ENCODE measurements at places on chromosomes 11 and 22.

- DNase-seq = no peak
Measured at GRCh38 chr22:37744589-37744988, 47.7 kb downstream of the TRIOBP start.

GRCh38 chr11:976431-977160 lies 50.9 kb downstream of the AP2A2 start:
- DNase-seq = no peak

DNA sequence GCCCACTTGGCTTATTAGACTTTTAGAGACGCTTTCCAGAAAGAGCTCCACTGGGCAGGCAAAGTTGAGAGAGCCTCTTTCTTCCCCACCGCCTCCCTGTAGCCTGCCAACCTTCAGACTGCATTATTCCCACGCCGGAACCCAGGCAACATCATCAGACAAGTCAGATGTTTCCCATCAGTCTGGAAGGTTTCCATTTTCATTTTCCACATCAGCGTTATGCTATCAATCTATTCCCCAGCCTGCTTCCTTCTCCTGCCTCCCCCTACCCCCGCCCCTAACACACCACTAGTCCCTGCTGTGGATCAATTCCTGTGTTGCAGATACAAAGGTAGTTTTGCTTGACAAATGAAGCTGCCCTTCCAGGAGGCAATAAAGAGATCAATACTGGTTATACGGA lies 184.8 kb downstream of the DSCAML1 start:
- no peak for DNase-seq

DNA sequence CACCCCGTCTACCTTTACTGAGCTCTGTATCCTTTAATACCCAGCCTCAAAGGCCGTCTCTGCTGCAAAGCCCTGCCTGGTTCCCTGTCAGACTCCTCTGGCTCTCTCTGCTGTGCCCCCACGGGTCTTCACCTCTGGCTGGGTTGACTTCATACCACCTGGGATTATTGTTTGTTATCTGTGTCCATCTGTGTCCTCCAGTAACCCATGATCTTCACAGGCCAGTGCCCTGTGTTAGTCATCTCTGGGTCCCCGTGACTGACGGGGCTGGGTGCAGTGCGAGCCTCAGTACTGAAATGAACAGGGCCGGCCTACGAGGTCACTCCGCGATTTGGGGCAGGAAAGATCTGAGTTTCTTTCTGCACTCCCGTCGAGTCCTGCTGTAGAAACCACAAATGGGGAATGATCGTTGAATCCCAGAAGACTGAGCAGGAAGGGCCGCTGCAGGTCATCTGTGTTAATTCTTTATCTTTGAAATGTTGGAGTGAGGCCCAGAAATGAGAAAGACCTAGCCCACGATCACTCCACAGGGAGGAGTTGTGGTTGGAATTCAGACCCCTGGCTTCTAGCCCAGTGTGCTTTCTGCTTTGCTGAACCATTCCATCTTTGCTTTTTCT lies 12.3 kb upstream of the TUB start:
- peak; percentile 68 for DNase-seq

DNA sequence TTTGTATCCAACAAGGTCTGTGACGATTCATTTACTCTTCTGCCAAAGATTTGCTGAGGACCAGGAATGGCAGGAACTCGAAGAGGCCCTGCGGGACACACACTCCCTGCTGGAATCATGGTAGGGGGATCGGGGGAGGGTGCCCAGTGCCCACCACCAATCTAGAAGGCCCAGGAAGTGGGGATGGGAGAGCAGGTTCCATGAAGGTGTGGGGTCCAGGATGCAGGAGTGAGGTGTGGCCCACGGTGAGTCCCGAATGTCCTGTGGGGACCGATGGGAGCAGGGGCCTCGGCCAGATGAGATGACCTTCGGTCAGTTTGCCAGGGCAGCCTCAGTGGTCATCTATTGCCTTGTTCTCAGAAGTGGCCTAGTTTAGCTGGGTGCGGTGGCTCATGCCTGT lies 492.7 kb downstream of the BRD1 start:
- DNase-seq = no peak

DNA sequence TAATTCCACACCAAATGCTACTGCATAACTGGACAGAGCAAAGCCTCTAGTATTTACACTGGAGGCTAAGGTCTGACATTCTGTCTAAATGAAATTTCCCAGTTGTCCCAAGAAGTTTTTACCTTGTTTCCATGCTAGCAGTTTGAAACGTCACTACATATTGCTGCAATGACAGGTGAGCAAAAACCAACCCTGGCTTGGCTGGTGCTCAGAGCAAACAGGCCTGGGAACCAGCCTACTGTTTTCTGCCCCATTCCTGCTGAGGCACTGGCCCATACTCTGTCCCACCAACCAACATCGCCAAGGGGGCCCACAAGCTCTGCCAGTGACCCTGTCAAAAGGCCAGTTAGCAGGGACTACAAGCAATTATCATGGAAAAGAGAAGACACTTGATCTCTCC lies 131.1 kb downstream of the MPPED2 start:
- DNase-seq = no peak

- no peak for DNase-seq
Measured at GRCh38 chr22:19983741-19984140, 32.9 kb downstream of the ARVCF start.

DNA sequence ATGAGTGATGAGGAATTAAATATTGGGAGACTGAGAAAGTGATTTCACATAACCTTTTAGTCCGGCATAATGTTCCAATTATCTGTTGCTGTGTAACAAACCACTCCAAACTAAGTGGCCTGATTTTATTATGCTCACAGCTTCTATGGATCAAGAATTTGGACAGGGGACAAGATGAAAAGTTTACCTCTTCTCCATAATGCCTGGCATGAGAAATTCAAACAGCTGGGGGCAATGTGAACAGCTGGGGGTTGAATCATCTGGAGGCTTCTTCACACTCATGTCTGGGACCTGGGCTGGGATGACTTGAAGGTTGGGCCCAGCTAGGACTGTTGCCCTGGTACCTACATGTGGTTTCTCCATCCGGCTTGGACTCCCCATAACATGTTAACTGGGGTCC lies 99.4 kb upstream of the DRD2 start:
- no peak for DNase-seq

DNA sequence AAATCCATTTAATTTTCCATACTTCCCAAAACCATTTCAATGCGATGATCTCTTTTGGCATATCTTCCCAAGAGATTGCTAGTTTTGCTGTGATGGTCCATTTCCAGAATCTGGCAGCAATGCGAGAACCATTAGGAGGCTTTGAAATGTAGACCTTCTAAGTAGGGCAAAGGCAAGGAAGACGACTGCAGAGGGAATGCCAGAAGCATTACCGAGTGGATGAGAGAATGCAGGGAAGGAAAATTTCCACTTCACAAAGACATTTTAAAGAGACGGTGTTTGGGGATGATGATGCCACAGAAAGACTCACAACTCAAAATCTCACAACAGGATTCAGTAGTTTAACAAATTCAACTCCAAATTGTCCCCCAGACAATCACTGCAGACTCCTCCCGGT lies 471 bp upstream of the CEP126 start:
- no peak for DNase-seq

DNA sequence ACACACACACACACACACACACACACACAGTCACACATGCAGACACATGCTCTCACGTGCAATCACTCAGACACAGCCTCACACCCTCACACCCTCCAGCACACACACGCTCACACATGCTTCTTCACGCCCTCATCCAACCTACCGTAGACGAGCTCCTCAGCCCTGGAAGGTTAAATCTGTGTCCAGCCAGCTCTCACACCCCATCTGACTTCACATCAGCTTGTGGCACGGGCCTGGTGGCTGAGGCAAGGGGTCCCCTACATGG lies 1.3 kb upstream of the SCUBE1 start:
- no peak for DNase-seq

GRCh38 chr22:46731246-46732040 lies 6.6 kb downstream of the CERK start:
- no peak for DNase-seq

- DNase-seq = no peak
Measured at GRCh38 chr22:29457730-29458129, 19.3 kb downstream of the RFPL1 start.

DNA sequence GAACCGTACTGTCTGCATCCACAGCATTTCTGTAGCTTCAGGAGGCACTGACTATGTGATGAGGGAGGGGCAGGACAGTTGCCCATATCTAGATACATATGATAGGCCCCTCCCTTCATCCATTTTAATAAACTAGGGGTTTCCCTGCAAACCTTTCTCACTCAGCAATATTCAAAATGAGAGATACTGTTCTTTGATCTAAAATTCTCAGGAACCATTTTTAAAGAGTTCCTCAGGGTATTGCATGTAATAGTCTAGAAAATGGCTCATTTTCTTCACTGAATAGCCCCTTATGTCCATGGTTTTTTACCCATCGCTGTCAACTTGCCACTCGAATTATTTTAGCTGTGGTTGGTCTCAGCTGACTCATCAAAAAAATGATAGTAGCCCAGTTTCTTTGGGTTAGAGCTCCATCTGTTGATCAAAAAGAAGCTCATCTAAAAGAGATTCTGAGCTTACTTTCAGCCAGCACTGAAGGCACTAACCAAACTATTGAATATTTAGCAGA lies 37.0 kb upstream of the DNAJB7 start:
- DNase-seq = peak; percentile 41

- DNase-seq = peak; percentile 54
Measured at GRCh38 chr11:75673977-75674582, 5.2 kb upstream of the MAP6 start.

DNA sequence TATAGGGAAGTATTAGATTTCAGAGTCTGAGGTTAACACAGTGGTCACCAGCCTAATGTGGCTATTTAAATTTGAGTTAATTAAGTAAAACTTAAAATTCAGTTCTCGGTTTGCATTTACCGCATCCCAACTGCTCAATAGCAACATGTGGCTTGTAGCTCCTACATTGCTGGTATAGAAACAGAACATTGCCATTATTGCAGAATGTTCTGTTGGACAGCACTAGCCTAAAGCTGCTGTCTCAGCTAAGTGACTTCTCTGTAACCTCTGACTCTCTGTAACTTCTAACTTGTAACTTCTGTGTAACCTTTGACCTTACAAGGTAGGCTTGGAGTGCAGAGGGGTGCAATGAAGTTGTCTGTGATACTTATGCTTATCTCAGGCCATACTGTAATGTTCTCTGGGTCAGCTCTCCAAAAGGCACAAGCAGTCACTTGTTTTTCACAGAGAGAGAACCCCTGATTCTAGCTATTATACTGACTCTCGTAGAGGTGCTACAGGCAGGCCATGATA lies 78.7 kb downstream of the ZNRF3 start:
- DNase-seq = no peak

DNA sequence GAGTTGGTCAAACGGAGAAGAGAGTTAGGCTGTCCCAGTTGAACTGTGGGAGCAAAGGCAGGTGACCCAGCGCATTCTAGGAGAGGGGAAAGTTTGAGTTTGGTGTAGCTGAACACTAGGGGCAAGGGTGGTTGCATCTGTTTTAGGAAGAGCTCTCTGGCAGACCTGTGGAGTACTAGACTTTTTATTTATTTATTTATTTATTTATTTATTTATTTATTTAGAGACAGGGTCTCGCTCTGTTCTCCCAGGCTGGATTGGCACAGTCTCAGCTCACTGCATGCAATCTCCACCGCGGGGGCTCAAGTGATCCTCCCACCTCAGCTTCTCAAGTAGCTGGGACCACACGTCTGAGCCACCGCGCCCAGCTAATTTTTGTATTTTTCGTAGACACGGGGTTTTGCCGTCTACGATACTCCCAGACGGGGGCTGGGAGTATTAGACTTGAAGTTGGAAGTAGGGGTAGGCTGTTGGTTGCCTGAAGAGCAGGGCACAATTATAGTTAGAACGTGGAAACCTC lies 950 bp upstream of the ACER3 start:
- no peak for DNase-seq

DNA sequence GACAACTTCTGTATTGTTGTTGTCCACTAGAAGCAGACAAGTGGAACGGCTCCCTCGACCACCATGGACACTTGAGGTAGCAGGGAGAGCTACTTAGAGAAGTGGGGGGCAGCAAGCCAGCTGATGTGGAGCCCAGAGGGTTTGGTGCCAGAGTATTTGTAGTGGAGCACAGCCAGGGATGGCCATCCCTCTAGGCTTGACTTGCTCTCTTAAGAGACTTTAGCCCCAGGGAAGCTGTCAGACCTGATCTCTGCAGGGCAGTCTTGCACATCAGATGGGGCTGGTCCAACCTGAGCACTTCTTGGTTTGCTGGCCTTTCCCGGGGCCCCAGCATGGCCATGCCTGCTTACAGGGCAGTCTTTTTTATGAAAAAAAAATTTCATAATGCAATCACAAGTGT lies 15.0 kb upstream of the TMEM135 start:
- no peak for DNase-seq

GRCh38 chr11:82889133-82890001 lies 10.9 kb downstream of the PRCP start:
- no peak for DNase-seq

DNA sequence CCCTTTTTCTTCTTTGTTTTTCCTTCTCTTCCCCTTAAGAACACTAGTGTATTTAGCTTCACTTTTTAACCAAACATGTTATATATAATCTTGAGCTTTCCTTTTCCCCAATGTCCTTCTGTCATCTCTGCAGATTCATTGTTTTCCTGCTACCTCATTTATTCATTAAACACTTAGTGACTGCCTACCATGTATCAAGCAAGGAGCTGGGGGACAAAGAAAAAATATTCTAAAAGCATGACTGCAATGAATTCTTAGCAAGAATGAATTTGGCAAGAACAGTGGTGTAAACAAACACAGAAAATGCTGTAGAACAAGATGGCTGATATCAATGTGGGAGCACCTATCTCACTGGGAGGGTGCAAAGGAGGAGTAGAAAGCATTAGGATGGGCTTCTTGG lies 247.0 kb upstream of the CCDC90B start:
- DNase-seq = no peak

DNA sequence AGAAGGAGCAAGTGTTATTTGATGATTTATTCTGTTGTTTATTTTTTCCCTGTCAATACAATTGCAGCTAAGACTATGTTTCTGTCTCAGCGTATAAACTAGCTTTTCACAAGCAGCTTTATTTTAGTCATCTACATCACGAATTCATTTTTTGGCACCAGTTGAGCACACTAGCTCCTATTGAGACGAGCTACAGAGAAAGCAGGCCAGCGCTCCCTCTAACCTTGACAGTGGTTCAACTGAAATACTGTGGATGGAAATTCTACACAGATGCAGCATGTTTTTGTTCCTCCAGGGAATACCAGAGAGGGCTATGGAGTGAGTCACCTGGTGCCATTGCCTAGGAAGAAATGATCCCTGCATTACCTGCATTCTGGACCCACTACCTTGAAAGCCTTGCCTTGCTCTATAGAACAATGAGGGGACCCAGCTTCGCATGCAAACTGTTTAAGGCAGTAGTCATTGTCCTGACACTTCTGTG lies 108.2 kb upstream of the ARHGAP42 start:
- DNase-seq = peak; percentile 42

DNA sequence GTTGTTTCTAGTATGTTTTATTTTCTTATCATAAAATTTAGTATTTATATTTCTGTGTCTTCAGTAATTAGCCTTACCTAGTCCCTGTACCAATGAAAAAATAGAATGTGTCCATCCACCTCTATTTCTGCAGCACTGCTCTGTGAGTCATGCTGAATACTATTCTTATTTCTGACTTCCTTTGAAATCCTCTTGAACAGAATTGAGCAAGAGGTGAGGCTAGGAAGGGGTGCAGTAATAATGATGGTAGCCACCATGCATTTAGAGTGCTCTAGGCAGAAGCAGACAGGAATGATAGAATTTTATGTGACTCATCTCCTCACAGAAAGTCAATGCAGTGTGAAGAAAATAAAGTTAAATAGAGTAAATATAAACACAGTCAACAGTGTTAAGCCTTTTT lies 60.0 kb downstream of the OR10A6 start:
- DNase-seq = peak; percentile 52
